Occipital lobe (tissue), 3 donors: ENCODE measurements at places on chromosomes 5 and 9.

DNA sequence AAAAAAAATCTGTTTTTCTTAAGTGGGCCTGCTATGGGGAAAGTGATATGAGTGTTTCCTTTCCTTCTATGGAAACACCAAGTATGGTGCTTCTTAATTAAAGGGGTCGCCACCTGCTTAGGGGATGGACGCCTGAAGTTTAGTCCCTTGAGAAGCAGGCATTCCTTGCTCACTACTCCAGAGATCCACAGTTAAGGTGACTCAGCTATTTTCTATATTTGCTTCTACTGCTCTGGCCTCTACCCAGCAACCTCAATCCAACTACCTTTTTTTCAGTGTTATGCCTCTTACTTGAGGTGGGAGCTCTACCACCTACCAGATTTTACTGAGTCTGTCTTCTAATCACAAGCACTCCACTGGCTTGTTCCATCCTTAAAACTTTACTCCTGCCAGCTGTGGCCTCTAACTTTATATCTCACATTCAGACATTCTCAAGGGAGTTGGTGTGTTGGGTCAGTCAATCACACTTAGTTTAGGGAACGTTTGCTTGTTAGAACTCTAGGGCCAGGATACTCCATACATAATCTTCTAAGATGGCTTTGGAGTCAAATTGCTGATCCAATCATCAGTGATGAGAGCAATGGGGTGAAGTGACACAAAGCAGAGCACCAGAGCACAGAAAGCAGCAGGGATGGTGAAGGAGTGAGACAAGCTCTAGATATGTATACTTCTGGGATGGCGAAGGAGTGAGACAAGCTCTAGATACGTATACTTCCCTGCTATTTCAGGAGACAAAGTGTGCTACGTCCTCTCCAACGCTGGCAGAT, 708.1 kb downstream of the EFNA5 start:
- no peak for DNase-seq

DNA sequence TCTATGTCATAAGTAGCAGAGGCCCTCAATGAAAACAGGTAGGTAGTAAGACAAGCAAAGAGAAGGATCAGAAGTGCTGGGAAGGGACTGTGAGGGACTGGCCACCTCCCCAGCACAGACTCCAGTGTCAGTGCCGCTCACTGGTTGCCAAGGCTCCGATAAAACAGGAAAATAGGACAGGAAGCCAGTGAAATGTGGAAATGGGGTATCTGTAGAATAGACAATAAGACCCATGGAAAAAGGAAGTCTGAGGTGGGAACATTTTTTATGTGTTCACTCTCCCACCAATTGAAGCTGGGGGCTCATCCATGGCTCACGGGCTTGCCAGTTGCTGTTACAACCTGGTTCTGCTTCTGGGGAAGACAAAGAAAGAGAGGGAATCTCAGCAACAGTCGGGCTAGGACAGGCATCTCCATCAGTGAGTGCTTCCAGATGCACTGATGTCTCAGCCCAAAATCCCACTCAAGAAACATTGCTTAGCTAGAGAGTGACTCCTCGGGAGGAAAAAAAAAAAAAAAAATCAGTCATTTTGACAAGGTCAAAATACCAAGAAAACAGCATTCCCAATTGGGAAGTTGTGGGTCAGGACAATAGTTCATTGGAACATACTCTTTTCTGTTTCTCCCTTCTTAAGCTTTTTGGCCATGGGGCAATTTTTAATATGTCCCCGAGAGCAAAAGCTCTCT, 27.6 kb upstream of the NFIB start:
- no peak for DNase-seq

DNA sequence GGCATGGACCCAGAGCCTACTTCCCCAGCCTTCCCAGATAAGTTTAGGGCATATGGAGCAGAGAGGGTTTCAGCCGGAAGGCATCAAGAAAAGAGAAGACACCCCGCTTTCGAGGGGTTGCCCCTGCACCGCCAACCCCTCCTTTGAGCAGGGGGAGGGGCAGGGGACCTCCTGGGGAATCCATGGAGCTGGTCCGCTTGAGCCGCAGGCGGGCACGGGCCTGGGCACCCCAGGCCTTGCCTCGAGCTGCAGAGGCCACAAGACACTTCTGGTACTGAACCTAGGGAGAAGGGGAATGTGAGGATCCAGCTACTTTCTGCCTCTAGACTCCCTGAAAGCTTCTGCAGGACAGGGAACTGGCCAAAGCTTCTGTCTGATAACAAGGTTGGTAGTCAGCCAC, 1.3 kb upstream of the SRA1 start:
- DNase-seq: no peak

- DNase-seq: no peak
These were observed 121.0 kb downstream of the AOPEP start for GRCh38 chr9:94847486-94847885.

- DNase-seq: peak; percentile 1
These were observed 536.5 kb downstream of the CDK5RAP2 start for GRCh38 chr9:120043448-120043847.

DNA sequence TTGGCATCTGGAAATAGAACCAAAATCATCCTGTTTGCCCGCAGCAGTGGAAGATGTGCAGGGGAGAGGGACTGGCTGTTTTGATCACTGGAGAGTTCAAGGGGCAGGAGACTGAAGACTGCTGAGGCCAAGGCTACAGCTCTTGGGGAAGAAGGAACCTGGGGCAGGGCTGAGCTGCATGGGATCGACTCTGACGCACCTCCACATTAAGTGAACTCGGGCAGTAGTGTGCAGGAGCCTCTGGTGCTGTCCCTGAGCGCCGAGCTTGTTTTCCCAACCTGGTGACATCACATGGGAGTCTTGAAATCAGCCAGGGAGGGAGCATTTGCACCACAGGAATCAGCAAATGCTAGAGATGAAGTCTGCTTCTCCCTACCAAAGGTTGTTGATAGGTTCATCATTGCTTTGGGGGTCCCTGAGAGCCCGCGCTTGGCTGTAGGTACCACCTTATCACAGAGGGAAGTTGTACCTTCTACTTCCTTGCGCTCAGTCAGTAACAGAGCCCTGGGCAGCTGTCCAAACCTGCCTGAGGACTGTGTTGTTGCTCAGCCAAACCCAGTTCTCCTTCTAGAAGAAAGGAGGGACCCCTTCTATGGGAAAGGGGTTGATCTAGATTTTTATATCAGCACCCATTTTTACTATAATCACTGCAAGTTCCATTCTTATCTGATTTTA, 52.3 kb upstream of the CTSL start:
- no peak for DNase-seq

GRCh38 chr5:181160152-181160754, 12.9 kb downstream of the OR2V2 start:
- peak; percentile 26 for DNase-seq

GRCh38 chr9:18333157-18333556, 140.8 kb upstream of the ADAMTSL1 start:
- DNase-seq: no peak

DNA sequence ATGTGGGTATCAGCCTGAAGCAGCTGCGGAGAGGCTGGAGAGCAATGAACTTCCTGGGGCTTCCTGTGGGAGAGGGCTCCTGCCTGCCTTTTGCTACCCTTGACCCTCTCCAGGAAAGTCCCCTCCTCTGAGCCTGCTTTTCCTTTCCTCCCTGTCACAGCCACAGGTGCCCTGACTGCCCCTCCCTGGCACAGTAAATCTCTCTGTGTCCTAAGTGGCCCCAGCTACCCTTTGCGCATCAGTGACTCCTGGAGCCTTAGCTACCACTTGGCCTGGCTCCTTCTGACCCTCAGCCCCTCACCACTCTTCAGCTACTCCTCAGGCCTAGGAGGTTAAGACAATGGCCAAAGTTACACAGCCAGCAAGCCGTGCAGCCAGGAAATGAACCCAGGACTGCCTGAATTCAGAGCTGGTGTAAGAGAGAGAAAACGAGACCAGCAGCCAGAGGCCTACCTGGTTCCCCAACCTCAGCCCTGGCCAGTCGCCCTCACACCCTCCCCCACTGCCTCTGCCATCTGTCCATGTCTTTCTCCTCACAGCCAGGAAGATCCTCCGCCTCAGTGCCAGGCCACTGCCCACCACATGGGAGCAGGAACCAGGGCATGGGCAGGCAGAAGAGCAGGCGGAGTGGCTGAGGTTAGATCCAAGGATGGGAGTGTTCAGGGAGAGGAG, 18.6 kb downstream of the CNTFR start:
- no peak for DNase-seq

- DNase-seq: no peak
These were observed 74.8 kb upstream of the ZNF622 start for GRCh38 chr5:16540421-16540820.

GRCh38 chr9:136564379-136564988, 18.6 kb upstream of the NOTCH1 start:
- DNase-seq: no peak

- no peak for DNase-seq
These were observed 112.9 kb upstream of the FER start for GRCh38 chr5:108634617-108635288.

GRCh38 chr9:23050548-23050947, 603.9 kb downstream of the DMRTA1 start:
- DNase-seq: no peak

GRCh38 chr5:68375540-68375939, 160.0 kb downstream of the PIK3R1 start:
- no peak for DNase-seq

DNA sequence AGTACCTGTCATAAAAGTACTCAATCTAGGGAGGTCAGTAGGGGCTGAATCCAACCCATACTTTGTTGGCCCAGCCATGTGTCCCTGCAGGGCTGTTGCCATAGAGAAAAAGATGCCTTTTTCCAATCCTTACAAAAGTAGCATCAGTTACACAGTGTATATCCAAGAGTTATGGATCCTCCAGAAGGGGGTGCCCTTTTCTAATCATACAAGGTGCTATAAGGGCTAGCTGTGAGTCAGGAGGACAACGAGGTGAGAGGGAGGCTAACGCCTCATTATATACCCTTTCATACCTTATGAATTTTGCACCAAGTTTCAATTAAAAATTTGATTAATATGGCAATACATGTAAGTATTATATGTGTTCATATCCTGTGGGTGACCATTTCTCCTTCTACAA, 4.8 kb downstream of the KIAA0825 start:
- no peak for DNase-seq

- DNase-seq: no peak
These were observed 132.0 kb downstream of the FAM174A start for GRCh38 chr5:100667161-100667630.

DNA sequence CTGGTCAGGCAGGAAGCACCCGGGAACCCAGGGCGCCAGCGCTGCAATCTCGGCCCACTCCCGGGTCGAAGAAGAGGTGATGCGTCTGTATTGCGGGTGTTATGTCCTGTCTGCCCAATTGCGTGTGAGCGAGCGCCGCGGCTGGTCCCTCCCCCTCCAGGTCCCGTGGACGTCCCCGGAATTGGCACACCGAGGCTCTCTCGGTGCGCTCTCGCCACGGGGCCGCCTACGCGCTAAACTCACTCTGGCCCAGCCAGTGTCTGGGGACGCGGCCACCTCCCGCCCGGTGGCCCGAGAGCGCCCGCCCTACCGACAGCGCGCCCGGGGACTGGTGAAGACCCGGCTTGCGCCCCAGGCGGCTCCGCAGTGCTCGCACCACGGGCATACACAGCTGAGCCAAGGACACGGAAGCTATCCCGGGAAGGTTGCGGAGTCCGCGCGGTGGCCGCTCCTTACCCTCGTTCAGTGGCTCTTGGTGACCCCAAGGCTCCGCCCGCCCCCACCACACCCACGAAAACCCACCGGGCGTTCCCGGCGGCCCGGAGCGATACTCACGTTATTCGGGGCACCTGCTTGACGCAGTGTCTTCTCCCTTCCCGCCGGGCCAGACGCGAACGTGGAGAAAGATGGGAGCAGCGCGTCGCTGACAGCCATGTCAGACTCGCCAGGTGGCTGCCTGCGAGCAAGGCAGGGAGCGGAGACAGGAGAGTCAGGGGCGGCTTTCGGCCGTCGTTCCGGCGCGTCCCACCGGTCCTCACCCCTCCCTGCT, 1.0 kb downstream of the KLF4 start:
- no peak for DNase-seq

GRCh38 chr9:38720083-38720745, at the start of gene FAM240B:
FAM240B (minus strand) TSS chr9:38720133; CDS start chr9:38703999, 16,134 bp downstream.
- DNase-seq: no peak

DNA sequence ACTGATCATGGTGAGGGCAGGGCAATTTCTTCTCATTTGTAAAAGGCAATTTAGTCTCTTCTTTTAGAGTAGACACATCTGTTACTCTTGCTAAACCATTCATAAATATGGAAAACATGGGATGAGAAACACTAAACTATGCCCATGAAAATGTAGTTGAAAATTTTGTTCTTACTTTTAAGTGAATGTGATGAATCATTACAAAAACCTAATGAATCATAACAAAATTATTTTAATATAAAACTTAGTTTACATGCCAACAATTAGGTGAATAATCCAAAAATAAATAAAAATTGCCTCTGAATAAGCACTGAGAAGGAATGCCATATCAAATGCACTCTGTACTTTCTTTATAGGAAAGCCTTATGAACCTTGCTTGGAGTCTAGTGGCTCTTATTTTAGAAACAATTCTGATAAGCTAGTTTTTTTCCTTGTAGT, 297.7 kb upstream of the EFNA5 start:
- no peak for DNase-seq

- peak; percentile 33 for DNase-seq
These were observed 197.6 kb downstream of the KDM4C start for GRCh38 chr9:6955251-6955921.

- DNase-seq: no peak
These were observed 805.0 kb upstream of the PTPRD start for GRCh38 chr9:11417782-11418181.

DNA sequence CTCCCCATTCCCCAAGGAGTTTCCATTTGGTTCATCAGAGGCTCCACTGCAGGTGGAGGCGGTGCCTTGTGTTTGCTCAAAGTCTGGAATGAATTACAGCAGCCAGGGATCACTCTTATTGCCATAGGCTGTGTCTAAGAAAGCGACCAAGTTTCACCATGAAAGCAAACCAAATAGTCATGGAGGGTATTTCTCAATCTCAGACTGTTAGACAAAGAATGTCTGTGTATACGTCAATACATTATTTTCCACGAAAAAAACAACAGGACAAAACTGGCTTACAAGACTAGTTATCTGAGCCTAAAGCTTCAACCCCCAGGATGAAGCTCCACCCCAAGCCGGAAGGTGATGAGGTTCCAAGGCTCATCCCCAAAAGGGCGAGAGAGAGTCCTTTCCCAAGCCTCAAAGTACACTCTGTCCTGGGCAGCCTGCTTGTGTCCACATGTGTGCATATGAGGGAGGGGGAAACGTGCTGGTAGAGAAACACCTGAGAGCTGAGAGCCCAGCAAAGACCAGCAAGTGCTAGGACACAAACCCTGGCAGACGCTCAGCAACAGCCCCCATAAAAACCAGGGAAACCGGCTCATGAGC, 4.3 kb downstream of the B4GALT1 start:
- no peak for DNase-seq

DNA sequence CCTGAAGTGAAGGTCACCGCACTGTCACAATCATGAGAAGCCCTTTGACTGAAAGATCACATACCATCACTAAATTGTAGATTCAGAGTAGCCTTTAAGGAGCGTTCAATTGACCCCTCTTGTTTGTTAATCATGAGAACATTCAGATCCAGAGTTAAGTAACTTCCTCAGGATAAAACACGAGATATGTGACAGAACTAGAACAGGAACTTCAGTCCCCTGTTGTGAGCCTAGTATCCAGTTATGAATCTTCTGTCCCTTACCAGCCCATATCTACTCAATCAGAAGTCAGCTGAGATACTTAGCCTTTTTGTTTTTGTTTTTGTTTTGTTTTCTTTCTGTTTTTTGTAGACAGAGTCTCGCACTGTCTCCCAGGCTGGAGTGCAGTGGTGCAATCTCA, 547.3 kb downstream of the DTWD2 start:
- no peak for DNase-seq
